ENCODE measurements at places on chromosomes 7 and 10.

- no peak for DNase-seq
Observed at GRCh38 chr10:130743751-130744271, 567.7 kb downstream of the TCERG1L start.

DNA sequence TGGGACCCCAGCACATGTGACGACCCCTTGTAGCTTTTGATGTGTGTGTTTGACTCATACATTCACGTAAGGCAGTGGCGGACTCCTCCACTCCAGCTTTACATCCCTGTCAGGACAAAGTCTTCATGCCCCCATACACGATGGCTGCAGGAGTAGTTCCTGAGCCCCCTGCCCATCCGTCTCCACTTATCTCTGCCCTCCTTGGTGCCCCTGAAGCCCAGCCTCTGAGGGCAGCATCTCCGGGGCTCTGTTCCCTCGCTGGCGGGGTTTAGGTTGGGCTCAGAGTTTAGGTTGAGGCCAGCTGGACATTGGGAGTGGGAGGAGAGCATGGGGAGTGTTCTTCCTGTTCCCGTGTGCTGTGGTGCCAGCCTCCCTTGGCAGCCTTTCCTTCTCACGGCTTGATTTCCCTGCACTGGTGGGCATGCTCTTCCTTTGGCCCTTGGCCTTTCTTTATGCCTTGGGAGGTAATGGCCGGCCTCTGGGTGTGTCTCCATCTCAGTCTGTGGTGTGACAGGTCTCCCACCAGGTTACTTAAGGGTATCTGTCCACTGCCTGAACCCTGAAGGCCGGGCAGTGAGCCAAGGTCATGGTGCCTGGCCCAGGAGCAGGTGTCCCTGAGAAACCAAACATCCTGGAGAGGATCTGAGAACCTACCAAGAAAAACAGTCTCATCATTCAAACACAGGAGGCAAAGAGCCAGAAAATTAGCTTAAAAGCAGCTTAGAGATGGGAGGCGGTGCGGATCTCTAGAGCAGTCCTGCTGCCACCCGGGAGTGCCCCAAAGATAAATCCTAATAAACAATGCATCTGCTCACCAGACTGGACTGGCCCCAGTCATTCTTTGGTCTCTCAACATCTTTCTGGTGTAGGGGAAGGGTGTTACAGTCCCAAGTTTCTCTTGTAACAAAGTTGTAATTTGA lies 85.5 kb downstream of the GLRX3 start:
- DNase-seq, result no peak

GRCh38 chr10:16845248-16845647 lies 28.0 kb upstream of the RSU1 start:
- no peak for DNase-seq

DNA sequence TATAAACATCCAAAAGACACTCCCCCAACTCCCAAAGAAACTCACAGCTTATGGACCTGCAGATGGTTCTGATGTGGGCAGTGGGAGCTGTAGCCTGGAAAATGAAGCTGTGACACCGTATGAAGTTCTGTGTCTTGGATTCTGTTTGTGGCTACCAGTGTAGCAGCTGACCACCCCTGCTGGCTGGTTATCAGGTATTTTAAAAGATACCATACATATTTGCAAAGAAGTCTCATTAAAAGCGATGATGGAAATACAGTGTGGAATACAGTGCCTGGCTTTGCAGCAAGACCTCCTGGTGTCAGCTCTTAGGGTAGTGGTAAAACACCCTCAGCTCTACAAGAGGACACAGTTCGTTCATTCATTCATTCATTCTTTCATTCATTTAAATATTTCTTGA lies 194.3 kb upstream of the PRKCQ start:
- no peak for DNase-seq

DNA sequence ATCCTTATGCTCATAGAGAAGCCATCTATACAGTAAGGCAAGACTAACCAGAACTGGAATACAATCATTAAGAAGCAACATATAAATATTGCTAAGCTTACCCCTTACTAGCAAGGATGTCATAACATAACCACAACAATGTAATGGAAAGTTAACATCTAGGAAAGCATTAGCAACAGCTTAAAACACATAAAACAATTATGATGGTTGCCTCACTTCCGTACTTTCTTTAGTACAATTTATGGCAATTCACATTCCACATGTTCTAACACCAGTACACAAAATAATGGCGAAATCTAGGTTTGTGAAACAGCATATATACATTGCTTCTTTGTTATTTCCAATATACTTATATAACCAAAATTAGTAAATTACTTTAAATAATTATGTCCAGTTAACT lies 195.0 kb downstream of the AHR start:
- no peak for DNase-seq

DNA sequence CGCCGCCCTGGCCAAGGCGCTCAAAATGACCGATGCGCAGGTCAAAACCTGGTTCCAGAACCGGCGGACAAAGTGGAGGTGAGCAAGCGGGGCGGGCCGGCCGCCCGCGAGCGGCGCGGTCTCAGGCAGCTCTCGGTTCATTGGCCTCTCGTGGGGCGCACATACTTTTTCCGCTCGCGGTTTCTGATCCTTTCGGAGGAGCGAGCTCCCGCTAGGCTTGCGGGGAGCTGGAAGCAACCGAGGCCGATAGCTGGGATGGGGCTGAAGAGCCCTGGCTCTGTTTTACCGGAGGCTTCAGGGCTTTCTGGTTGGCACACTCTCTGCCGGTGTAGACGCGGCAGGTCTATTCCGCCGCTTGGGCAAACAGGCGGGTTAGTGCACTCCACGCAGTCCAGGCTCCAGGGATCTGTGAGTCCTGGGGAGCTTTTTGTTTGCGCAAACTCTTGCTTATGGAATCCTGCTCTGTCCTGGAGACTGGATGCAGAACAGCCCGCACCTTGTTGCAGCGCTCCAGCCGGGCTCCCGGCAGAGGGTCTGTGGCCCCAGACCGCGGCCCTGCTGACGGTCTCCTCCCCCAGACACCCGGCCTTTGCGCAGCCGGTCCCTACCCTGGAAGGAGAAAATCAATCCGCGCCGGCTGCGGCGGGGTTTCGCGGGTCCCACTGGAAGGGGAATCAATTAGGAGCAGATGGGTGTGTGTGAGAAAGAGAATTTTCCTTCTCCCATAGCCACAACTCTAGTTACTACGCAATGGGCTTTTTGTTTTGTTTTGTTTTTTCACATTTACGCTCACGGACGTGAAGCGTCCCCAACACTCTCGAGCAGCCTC lies 3.4 kb downstream of the TLX1 start:
- DNase-seq, result no peak

All from GF-D8 (cell line).